H7 (cell line): ENCODE measurements at places on chromosomes 1 and 21.

GRCh38 chr1:162535501-162535900 is 26.0 kb upstream of the UAP1 start:
- DNase-seq, result no peak

DNA sequence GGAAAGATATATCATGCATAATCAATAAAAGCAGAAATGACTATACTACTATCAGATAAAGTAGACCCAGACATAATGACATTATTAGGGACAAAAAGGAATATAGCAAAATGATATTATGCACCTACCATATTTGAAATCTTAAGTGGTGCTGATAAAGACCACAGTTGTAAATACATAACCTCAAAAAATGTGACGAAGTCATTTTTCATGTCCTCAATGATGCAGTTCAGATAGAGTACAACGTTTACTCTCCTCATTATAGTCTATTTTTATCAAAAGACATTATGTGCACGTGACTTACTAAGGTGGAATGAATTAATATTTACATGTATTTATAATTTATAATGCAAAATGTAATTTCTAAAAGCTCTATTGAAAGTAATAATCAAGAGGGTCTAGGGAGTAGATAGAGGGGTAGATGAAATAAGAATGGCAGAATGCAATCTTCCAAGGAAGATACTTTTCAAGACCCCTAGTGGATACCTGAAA is 61.7 kb upstream of the TNFSF4 start:
- DNase-seq, result no peak

GRCh38 chr1:189424746-189425331 is 1052.8 kb downstream of the BRINP3 start:
- no peak for DNase-seq

GRCh38 chr1:27877115-27877416 is 4.7 kb downstream of the THEMIS2 start:
- DNase-seq, result no peak

DNA sequence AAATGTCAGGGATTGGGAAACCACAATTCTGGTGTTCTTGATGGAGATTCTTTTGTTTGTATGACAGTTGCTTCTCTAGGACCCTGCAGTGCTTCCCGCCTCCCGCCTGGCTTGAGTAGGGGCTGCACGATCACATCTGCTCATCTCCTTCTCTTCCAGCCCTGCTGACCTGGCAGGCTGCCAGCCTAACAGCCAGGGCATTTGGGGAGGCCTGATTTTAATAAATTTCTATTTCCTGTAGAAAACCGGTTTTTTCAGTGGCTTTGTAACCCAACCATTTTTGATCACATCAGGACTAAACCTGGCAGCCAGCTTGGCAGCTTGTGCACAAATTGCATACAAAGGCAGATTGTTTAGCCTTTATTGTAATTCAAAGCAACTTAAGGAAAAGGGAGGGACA is 78.9 kb downstream of the UBE2U start:
- DNase-seq, result peak; percentile 38

- no peak for DNase-seq
These were observed 111.2 kb upstream of the KIF26B start for GRCh38 chr1:245043611-245043940.

DNA sequence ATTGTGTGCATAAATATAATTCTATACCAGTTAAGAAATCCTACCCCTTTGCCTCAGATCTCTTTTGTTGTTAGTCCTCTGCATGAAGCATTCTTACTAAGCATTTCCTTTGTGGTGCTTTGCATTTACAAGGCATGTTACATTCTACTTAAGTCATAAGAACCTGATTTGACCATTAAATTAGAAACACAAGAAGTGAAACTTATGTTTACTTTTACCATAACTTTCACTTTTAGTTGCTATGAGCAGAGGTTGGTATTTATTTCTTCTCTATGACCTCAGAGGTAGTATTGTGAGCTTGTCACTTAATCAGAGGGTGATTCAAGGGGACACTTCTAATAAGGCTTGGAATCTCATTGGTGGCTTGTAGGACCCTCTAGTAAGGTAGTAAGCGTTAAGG is 9.0 kb downstream of the FAM20B start:
- DNase-seq, result no peak

DNA sequence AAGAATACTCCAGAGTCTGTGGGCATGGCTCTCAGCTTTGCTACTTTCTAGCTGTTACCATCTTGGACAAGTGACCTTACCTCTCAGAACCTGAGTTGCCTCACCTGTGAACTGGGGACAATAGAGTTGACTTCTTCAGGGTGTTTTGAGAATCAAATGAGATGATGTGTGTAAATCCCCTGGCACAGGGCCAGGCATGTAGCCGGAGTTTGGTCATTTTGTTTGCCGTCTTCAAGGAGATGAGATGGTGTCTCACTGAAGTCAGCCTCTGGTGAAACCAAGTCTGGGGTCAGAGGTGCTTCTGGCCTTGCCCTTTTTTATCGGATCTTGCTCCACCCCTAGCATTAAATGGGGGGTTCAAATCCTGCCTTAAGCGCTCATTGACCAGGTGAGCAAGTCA is 149.2 kb upstream of the TMEM51 start:
- no peak for DNase-seq

DNA sequence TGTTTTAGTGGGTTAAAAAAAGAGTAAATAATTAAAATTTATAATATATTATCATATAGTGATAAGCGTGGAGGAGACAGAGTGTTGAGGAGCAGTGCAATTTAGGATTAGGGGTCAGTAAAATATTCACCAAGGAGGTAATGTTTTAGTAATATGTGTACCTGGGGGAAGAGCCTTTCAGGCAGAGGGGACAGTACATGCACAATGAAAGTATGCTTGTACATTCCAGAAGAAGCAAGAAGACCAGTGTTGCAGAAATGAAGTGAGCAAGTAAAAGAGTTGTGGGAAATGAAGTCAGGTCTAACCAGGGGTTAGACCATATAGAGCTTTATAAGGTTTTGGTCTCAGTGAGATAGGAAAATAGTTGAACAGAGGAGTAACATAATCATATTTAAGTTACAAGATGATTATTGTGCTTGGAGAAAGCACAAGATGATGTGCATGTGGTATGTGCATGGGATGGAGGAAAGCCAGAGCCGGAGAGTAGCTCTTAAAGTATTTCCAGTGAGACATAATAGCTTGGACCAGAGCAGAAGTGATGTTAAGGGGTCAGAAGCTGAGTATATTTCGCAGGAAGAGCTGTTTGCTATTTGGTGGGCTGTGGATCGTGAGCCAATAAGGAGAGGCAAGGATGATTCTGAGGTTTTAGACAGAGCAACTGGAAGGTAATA is 44.8 kb downstream of the SNX7 start:
- no peak for DNase-seq
